ENCODE measurements at places on chromosomes 6 and 20.
A peak's percentile ranks its signal among the peaks of the same experiment; 100 is the strongest.

- peak; percentile 66 for DNase-seq
These were observed 131.9 kb upstream of the BTN3A2 start for GRCh38 chr6:26232940-26233648.

DNA sequence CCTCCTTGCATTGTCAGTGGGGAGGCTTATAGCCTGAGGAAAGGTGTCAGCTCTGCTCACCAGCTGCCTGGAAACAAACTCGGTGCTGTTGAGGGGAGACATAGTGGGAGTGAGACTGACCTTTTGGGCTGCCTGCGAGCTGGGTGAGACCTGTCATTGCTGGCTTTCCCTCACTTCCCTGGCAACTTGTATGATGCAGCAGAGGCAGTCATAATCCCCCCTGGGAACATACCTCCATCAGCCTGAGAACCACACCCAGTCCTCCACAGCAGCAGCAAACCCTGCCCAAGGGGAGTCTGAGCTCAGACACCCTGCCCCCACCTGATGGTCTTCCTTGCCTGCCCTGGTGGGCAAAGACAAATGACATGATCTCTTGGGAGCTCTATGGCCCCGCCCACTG, 521.2 kb upstream of the IMPG1 start:
- no peak for DNase-seq

DNA sequence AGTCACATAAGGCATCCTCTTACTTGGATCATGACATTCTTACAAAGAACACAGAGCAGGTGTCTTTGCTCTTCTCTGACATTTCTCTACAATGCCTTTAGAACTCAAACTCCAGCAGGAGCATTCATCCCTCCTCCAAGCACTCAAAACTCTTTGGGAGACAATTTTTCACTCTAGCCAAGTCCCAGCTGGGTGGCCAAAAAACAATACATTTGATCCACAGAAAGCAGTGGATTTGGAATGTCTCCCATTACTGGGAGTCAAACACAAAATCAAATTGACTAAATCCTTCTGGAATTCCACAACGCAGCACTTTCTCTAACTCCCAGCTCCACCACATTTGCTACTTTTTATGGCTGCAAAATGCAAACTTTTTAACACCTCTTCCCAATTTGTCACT, 108.6 kb upstream of the VGLL2 start:
- DNase-seq: no peak

GRCh38 chr6:125693480-125693879, 56.0 kb upstream of the HEY2 start:
- DNase-seq: no peak

- DNase-seq: no peak
These were observed 2.0 kb downstream of the MAN1A1 start for GRCh38 chr6:119347466-119348095.

- DNase-seq: no peak
These were observed 71.5 kb downstream of the LYRM2 start for GRCh38 chr6:89566930-89567629.

DNA sequence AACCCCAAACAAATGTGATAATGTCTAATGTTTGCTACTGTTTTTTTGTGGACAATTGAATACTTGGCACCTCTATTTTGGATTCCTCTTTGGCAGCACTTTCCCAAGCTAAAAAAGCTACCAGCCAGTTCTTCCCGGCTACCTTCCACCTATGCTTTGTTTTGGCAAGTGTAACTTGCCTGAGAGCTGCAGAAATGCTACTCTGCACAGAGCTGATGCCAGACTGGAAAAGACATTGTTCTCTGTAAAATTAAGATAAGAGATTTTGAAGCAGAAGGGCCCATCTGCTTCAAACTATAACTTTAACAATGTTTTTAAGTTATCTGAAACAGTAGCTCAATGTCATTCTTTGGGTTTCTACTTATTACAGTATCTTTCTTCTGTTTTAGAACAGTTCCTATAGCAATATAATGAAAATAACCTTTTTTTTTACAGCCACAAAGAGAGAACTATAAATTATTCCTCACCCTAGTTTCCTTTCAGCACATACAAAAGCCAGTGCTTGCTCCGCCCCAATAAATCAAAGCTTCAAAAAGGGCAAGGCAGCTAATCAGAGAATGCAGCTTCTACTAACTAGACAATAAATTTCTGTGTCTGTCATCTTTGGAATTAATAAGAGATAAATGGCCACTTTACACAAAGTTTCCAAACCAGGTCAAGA, 183.1 kb downstream of the UBE3D start:
- DNase-seq: no peak

DNA sequence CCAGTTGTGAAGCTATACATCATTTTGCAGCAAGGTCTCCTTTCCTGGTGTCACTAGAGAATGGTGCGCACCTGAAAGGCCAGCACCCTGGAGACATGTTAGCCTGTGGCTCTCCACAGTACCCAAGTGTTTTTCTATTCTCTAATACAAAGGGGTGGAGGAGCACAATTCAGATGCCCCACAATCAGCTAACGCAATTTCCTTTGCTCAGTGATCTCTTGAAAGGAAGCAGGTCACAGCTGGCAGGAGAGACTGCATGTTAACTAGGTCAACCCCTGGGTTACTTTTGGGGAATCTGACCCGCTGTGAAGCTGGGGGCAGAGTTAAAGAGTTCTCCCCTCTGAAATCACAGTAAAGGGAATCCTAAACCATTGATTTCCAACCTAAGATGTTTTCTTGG, 92.5 kb downstream of the B3GAT2 start:
- DNase-seq: no peak

- no peak for DNase-seq
These were observed 50.0 kb downstream of the LAMA4 start for GRCh38 chr6:112204350-112204706.

DNA sequence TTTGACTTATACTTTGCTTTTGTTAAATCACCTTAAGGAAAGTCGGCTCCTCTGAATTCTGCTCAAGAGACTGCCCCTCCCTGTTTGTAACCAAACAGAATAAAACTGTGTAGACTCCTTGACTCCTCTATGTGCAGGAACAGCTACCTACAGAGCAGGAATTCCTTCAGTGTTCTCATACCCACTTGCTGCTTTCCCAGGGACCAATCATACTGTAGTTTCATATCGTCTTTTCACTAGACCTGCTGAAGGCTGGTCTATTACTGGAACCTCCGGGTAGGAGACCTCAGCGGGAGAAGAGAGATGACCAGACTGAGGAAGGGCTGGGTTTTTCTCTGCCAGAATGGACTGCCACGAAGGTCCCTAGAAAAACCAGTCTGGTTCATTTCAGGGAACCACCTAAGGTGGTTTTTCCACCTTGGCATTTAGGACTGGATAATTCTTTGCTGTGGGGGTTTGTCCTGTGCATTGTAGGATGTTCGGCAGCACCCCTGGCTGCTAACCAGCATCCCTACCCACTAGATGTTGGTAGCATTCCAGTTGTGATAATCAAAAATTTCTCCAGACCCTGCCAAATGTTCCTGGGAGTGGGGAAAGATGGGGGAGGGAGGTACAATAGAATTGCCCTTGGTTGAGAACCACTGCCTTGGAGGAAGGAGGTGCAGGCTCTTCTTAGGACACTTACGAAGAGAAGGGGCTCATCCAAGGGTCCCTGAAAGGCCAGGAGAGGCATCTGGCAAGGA, 80.5 kb downstream of the DNAAF9 start:
- no peak for DNase-seq

DNA sequence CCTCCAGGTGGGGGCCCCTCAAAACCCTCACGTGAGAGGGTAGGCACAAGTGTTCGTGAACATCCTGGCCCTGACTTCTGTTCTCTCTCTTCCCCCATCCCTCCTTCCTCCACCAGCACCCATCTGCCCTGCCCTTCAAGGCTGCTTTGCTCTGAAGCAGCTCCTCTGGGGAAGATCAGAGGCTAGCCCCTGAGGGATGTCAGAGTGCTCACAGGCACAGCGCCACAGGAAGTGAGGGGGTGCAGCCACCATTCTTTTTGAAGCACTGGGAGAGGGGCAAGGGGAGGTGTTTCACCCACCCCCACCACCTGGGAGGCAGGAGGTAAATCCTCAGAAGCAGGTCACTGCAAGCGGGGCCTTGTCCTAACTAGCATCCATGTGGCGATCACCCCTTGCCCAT, 11.4 kb downstream of the MOCS1 start:
- no peak for DNase-seq

DNA sequence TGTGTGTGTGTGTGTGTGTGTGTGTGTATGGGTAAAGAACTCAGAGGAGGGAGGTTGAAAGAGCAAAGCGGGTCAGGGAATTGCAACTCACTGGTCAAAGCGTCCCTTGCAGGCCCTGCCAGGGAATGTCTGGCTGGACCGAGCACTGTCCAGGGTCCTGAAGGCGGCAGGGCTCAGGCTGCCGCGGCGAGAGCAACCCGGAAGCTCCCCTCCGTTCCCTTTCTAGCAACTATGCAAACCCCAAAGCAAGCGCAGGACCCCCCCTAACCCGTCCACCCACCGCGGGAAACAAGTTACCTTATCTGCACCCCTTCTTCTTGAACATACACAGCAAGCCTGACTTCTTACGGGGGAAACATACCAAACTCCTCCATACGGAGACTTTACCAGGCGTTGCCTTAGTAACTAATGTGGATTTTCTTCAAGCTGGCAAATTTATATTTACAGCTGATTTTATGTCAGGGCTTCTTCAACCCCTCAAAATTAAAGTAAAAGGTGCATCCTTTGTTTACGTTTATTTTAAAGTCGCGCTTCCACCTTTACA, 538 bp upstream of the GRM1 start:
- DNase-seq: peak; percentile 72

DNA sequence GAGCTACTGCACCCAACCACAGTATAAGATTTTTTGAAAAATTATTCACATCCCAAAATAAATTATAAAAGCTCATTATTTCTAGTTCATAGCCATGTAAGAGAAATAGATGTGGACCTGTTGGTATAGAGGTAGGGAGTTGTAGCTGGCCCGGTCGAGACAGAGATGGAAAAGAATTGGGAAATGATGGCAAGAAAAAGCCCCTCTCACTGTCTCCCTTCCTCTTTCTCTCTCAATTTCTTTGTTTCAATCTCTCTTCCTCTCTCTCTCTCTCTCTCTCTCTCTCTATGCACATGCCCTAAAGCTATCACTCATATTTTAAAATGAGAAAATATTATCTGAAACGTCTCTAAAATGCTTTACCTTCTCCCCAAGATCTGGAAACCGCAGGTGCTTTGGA, 80.7 kb upstream of the CD83 start:
- DNase-seq: no peak

DNA sequence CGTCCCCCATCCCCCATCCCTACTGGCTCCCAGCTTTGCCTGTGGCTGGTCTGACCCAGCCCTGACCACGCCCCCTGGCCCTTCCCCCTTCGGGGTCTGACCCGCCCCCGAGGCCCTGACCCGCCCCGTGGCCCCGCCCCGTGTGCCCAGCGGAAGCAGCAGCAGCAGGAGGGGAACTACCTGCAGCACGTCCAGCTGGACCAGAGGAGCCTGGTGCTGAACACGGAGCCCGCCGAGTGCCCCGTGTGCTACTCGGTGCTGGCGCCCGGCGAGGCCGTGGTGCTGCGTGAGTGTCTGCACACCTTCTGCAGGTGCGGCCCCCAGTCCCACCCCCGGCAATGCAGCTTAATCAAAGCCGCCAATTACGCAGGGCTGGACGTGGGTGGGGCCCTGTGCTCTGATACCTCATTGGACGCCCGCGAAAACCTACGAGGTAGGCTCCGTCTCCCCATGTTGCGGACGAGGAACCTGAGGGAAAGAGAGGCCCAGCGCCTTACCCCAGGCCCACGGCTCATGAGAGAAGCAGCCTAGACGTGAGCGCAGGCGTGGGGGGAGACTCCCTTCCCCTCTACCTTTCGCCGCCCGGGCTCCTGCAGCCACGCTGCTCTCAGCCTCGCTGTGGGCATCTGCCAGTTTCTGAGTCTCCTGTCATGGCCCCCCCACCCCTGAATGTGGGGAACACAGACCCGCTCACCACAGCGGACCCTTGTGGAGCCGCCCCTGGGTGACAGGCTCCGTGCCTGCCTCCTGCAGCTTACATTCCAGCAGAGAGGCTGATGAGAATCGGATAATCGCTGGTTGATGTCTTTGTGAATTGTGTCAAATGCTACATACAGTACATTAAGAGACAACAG, 12.8 kb downstream of the RBCK1 start:
- DNase-seq: no peak

- no peak for DNase-seq
These were observed 31.8 kb downstream of the TREML1 start for GRCh38 chr6:41122373-41122772.

- DNase-seq: peak; percentile 44
These were observed 25.2 kb downstream of the PACSIN1 start for GRCh38 chr6:34491091-34491430.

DNA sequence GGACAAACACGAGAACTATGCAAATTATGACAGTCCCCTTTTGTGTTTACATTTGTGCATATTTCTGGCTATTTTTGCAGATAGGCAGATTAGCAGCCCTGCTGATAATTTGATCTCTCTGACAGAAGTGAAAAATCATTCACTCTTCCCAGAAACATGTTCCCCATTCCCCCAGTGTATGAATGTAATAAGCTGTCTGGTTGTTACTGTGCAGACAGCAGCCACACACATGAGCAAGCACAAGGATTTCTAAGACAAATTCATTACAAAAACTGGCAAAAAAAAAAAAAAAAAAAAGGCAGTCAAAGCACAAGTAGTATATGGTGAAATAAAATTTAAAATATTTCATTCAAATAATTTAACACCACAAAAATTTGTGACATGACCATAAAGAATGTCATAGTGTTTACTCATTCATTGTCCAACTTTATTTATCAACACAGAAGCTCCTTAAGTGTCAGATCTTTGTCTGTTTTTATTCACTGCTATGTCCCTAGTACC, 95.5 kb upstream of the VGLL2 start:
- DNase-seq: no peak

DNA sequence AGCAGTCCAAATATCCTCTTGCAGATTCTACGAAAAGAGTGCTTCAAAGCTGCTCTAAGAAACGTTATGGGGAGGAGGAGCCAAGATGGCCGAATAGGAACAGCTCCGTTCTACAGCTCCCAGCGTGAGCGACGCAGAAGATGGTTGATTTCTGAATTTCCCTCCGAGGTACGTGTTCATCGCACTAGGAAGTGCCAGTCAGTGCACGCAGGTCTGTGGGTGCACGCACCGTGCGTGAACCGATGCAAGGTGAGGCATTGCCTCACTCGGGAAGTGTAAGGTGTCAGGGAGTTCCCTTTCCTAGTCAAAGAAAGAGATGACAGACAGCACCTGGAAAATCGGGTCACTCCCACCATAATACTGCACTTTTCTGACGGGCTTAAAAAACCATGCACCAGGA, 272.1 kb upstream of the DEFB115 start:
- DNase-seq: no peak

DNA sequence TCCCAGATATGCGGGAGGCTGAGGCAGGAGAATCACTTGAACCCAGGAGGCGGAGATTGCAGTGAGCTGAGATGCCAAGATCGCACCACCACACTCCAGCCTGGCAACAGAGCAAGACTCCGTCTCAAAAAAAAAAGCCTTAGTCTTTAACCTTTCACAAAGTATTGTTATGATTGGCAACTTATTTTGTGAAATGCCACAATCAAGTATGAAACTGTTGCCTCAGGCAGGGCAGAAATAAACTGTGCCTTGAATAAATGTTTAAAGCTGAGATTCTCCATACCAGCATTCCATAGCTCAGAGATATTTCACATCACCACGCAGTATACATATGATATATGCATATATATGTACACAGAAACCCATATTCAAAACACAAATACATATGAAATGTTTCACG, 120.1 kb upstream of the CCDC28A start:
- DNase-seq: no peak

All from left hindlimb (tissue), 1 donor.